ENCODE measurements at places on chromosomes 4 and X.

GRCh38 chr4:186200516-186200915 is 9.1 kb downstream of the CYP4V2 start:
- no peak for DNase-seq

DNA sequence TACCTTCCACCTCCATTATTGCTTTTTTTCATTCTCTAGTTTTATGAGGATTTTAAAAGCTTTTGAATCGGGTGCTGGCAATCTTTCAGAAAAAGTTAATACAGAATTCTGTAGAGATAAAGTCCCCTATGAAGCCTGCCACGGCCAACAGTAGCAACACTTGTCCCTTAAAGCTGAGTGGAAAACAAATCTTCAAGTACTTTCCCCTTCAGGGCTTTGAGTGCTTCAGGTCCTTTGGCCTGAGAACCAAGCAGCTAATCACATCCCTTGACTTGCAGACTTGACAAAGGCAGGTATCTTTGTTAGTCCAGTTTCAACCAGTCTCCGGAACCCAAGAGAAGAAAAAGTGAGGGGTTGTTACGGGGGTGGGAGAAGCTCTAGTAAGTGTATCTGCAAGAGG is 144.4 kb downstream of the ATG4A start:
- DNase-seq = no peak

- DNase-seq = no peak
Measured at GRCh38 chr4:15990570-15991285, 27.8 kb upstream of the FGFBP2 start.

GRCh38 chr4:56297776-56298175 is 89.5 kb downstream of the AASDH start:
- no peak for DNase-seq

DNA sequence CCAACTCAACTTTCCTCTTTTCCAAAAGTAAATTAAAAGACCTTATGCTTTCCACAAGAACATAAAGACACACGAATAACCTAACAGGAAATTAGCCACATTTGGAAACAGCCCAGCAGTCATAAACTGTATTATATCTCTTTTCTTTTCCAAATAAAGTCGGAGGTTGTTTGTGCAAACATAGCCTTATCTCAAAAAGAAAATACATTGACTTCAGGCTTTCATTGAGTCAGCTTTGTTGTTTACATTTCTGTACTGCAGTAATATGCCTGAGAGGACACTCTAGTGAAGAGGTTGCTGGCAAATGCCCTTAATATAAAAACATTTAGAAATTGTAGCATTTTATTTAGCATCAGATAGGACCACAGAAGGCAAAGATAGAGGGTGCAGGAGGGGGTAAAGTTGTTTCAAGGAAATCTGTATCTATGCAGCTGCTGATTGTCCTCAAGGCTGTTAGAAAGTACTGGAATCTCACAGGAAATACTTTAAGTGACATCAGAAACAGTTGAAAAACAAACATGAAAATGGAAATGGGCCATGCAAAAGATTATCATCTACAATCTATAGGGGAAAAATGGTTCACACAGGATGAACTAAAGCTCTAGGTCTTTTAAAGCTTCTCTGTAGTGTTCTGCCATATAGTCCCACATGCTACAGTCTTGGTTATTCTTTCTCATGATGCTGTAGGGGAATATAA is 14.5 kb downstream of the LNX1 start:
- no peak for DNase-seq

DNA sequence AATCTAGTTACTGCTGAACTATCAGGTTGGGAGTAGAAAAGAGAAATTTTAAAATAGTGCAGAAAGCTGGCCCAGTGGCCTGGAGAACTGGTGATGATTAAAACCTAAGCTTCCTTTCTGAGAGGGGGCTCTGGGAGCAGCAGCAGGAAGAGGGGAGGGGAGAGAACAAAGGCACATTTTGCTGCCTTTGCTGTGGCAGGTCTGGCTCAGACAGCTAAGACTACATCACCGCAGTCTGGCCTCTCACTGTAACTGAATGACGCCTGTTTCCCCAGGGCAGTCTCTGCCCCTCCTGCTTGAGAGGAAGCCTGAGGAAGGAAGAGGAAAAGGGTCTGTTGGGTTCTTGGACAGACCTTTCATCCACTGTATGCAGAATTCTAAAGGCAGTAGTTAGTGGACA is 148.5 kb downstream of the FRAS1 start:
- no peak for DNase-seq

- DNase-seq = no peak
Measured at GRCh38 chrX:9362363-9362928, 102.4 kb upstream of the TBL1X start.

DNA sequence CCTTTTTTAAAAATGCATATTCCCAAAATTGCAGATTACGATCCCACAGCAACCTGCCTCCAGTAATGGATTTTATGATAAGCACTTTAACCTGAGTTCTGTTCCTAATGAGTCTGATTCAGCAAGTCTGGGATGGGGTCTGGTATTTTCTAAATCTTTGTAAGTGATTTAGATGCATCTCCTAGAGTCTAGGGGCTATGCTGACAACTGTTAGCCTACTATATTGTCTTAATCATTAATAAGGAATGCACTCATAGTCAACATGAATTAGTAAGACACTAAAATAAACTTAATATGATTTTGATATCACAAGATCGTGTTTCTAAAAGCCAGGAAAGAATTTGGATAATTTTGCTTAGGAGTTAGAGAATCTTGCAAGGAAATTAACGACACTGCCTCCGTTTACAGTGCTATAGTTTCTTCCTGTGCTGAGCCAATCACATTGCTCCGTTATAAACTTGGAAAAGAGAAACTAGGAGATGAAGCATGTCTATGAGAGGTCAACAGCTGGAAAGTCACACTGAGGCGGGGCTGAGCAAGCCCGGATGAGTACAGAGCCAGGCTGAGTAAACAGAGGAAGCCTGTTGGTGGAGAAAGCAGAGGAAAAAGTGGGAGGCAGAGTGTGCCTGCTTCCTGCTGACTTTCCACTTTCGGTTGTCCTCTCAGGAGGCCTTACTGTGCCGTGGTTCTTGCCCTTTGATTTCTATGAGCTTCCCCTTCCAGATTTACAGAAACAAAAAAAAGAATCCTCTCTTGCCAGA is 5.4 kb downstream of the SCARB2 start:
- DNase-seq = no peak

- DNase-seq = no peak
Measured at GRCh38 chr4:108303488-108304177, 134.9 kb upstream of the LEF1 start.

DNA sequence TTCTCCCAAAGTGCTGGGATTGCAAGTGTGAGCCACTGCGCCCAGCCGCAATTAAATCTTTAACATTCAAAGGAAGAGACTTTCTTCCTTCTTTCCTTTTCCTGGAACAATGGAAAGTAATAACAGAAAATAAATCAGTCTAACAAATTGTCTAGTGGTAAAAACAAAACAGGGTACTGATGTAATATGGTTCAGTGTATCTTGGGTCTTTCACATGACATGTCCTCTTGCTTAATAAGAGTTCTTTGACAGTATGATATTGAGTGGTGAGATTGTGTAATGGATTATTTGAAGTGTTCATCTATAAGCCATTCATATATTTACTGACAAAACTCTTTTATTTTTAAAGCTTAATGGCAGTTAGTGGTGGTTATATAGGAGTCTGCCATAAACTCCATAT is 256.6 kb downstream of the SPRY1 start:
- no peak for DNase-seq

DNA sequence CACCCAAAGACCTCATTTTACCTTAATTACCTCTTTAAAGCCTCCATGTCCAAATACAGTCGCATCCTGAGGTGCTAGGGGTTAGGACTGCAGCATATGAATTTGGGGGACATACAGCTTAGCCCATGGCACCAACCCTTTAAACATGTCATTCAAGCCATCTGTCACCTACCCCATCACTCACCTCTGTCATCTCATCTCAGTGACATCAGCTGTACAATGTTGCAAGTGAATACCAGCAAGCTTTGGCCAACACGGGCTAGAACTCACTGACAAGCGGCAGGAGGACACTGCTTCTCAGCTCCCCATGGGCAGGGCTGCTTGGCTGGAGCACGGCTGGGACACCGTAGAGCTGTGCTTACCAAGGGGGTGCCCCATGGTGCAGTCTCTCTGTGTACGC is 107.5 kb downstream of the STK32B start:
- DNase-seq = no peak

GRCh38 chrX:129618997-129619396 is 35.8 kb downstream of the APLN start:
- DNase-seq = no peak

DNA sequence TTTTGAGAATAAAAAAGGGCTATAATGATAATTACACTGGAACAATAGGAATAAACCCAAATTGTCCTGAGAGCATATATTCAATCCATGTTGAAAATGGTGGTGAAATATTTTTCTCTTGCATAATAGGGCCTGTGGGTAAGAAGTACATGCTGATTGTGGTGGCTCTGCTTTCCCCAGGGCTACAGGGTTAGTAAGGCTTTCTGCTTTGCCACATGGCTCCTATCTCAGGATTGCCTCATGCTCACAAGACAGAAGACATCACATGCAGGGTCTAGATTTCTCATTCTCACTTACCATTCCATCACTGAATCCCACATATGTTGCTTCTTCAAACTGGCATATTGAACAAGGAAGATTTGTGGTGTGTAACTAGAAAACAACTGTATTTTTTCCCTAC is 12.4 kb upstream of the VEGFC start:
- DNase-seq = no peak
